Stimulated activated CD8-positive, alpha-beta memory T cell treated with anti-CD3 and anti-CD28 coated beads, Interleukin-15, amount 100 ng/mL, for 4 hours (primary cell): ENCODE measurements at places on chromosomes 6 and 20.

- no peak for DNase-seq
These were observed 39.1 kb upstream of the ATXN1 start for GRCh38 chr6:16800341-16800740.

GRCh38 chr20:6765469-6766058 is 1.9 kb upstream of the BMP2 start:
- DNase-seq: no peak

DNA sequence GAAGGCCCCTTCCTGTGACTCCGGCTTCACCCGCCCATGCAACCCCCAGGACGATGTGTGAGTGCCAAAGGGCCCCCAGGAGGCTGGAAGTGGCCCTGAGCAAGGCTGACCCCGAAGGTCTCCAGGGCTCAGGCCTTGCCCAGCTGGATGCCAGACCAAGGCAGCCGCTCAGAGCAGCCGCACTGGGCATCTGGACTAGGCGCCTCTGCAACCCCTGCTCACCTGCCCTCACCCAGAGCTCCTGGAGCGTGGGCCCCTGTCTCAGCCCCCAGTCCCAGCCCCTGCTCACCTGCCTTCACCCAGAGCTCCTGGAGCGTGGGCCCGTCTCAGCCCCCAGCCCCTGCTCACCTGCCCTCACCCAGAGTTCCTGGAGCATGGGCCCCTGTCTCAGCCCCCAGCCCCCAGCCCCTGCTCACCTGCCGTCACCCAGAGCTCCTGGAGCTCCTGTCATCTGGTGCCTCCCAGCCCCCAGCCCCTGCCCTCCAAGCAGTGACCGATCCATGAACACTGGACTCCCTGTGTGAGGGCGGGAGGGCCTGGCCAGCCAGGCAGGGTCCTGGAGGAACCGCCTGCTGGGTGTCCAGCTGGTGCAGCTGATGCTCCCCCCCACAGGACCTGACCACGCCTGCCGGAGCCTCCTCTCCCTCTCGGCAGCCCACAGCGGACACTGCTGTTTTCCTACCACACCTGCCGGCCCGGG is 1.1 kb downstream of the SRMS start:
- no peak for DNase-seq

DNA sequence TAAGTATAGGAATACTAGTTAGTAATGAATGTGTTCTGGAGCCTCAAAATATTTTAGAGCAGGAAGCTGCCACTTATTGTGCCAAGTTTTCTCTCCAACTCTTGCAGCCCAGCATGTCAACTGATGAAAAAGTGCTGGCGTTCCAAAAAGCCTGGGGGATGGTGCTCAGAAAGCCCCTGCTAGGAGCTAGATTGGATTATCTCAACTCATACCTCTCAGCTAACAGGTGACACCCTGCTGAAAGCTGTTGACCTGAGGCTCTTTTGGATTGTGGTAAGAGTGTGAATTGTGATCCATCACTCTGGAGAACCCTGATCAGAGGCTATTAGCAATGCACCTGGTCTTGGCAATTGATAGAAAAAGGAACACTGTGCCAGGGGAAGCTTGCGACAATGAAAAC is 580.4 kb downstream of the EYS start:
- no peak for DNase-seq

- DNase-seq: no peak
These were observed 5.7 kb downstream of the MAPK13 start for GRCh38 chr6:36136034-36136433.

DNA sequence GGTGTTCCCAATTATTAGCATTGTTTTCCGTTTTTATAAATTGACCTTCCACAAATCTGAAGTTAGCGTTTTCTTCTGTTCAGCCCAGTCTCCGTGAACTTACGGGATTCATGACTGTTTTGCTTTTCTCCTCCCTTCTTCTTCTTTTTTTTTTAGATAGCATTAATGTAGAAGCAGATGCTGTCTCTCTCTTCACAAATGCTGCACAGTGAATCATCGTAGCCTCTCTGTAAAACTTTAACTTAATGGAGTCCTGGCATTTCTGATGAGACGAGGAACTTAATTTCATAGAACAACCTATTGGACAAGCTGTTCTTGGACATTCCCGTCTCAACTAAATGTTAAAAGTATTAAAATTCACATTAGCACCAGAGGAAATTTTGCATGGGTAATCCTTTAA is 138.0 kb upstream of the EEF1E1 start:
- DNase-seq: no peak

GRCh38 chr6:138821519-138821918 is 25.6 kb downstream of the ECT2L start:
- no peak for DNase-seq

- DNase-seq: no peak
These were observed at the start of gene BTBD3 for GRCh38 chr20:11917663-11918062. TSS of gene BTBD3 (plus strand) at chr20:11917893. CDS start at chr20:11918276, 383 bp downstream.

DNA sequence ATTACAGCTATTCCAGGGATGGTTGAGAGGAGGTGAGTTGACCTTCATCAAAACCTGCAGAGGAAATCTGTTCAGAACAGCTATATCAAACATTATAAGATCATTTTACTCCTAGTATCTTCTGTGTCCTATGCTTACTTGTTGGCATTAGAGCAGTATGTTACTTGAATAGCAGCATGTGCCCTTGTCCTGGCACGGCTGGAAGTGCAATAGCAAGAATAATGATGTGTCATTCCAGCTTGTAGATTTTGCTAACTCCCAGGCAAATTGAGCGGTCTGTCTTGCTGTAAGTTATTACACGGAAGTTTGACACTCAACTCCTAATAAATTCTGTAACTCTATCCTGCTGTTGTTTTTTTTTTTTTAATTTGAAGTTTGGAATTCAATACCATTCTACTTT is 385.5 kb downstream of the TENT5A start:
- DNase-seq: no peak

GRCh38 chr20:401682-402495 is 6.2 kb upstream of the RBCK1 start:
- DNase-seq: no peak

DNA sequence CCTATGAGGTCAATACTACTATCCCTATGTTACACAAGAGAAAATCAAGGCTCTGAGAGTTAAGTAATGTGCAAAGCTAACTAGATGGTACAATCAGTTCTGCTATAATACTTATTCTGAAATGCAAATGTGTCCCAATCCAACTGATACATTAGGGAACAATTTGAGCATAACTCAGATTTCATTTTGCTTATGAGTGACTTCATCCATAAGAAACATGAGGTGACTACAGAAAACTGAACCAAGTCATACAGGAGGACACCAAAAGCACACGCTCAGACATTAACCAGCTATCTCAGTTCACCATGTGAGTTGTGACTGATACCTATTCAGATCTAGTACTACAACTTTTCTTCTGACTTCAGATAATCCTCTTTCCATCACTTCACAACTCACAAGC is 179.9 kb upstream of the RUNX2 start:
- no peak for DNase-seq

GRCh38 chr6:35543459-35544193 is 30.9 kb upstream of the TULP1 start:
- DNase-seq: no peak

- DNase-seq: no peak
These were observed 273.1 kb downstream of the CLIC5 start for GRCh38 chr6:45742591-45742990.
